Upper lobe of left lung (tissue), 6 donors: ENCODE measurements at places on chromosomes 5 and 9. TPM values are rescaled to one million over a fixed set of nuclear protein-coding genes. Genes with fewer than 3 reads are reported as not detected.
A peak's percentile ranks its signal among the peaks of the same experiment; 100 is the strongest.

DNA sequence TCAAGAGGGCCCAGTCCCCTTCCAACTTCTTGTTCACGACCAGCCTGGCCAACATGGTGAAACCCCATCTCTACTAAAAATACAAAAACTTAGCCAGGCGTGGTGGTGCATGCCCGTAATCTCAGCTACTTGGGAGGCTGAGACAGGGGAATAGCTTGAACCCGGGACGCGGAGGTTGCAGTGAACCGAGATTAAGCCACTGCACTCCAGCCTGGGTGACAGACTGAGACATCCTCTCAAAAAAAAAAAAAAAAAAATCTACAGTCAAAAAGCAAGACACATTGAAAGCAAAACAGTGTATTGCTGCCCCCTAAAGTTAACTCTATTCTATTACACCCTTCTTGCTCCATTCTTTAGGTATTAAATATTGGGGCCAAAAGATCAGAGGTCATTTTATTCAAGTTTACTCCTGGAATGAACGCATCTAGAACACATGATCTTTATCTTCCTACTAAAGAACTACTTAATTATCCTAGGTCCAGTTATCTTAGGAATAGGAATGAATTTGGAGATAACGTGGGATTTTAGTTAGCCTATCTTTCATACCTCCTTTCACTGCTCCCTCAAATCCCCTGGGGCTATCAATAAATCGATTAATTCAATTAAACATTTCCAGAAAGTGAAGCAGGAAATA is 2.4 kb downstream of the ATG12 start:
- H3K27me3 ChIP-seq: no peaks in the 10 kb centered on the region
- no peak for DNase-seq
- peaks cover 36% of the 10 kb centered on the region for H3K4me1 ChIP-seq
- H3K27ac ChIP-seq: no peak overlapping the region
- peaks cover 36% of the 10 kb centered on the region for H3K36me3 ChIP-seq

GRCh38 chr5:1107167-1108022 is 4.5 kb downstream of the SLC12A7 start:
- no peak overlapping the region for H3K4me3 ChIP-seq
- H3K36me3 ChIP-seq: no peaks in the 10 kb centered on the region
- no peaks in the 10 kb centered on the region for H3K27me3 ChIP-seq
- peak overlapping the region; percentile 79 for H3K27ac ChIP-seq
- H3K4me1 ChIP-seq: peaks cover 53% of the 10 kb centered on the region
- DNase-seq: peak; percentile 76

DNA sequence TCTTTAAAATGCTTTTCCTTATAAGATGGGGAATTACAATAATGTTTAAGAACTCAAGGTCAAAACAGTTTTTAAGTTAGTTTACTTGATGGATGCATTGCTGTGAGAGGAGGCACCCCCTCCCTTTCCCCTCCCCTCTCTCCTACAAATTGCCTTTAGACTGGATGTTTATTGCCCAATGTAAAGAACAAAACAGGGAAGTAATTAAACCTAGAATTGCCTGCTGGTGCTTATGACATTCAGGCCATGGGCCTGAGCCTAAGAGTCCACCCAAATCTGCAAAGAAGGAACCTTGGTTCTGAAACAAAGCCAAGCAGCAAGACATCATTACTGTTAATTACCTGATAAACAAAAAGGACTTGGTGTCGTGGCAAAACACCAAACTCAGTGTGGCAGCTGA is 630.3 kb downstream of the ISL1 start:
- no peaks in the 10 kb centered on the region for H3K4me1 ChIP-seq
- no peaks in the 10 kb centered on the region for H3K36me3 ChIP-seq
- H3K4me3 ChIP-seq: no peak overlapping the region
- DNase-seq: no peak
- H3K27ac ChIP-seq: no peak overlapping the region
- no peaks in the 10 kb centered on the region for H3K27me3 ChIP-seq

- no peak overlapping the region for H3K4me3 ChIP-seq
- H3K4me1 ChIP-seq: peaks cover 29% of the 10 kb centered on the region
- DNase-seq: no peak
- peaks cover 47% of the 10 kb centered on the region for H3K36me3 ChIP-seq
- H3K27ac ChIP-seq: no peak overlapping the region
Measured at GRCh38 chr9:19122490-19123042, 4.7 kb downstream of the PLIN2 start.

- no peaks in the 10 kb centered on the region for H3K36me3 ChIP-seq
- no peak for DNase-seq
- no peak overlapping the region for H3K4me3 ChIP-seq
- no peaks in the 10 kb centered on the region for H3K27me3 ChIP-seq
- no peak overlapping the region for H3K27ac ChIP-seq
Measured at GRCh38 chr5:61768692-61769281, 436.7 kb downstream of the ZSWIM6 start.

The GABRA1 gene
- not detected for total RNA-seq

The C9orf50 gene
- not detected for total RNA-seq

The TSSK1B gene
- total RNA-seq: not detected

The ECSCR gene
- total RNA-seq: 62.5 TPM

The ACOT12 gene
- not detected for total RNA-seq

The IER5L gene
- 3.7 TPM for total RNA-seq
